ENCODE measurements at places on chromosomes 11 and 22.

DNA sequence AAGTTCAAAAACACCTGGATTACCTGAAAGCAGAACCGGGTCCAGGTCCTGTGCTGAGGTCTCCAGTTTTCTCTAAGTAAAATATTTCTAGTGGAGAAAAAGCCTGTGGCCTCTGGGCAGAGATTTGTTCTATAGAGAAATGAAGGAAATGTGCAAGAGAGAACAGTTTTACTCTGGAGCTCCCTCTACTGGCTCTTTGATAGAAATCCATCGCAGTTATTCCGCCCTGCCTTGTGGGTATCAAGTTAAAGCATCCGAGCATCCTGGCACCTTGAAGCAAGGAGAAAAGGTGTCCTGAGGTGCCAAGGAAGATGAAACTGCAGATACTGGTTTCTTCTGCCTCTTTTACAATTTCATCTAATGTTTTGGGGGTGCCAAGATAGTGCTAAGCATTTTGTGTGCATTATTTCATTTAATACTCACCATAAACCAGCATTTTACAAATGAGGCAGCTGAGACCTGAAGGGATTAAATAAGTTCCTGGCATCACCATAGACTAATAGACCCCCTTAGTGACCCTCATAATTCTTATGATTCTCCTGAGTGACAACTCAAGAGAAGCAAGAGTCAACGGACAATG lies 113.1 kb upstream of the HSD17B12 start:
- H3K4me1 ChIP-seq = no peaks in the 10 kb centered on the region
- H3K27ac ChIP-seq = no peak overlapping the region
- H3K4me3 ChIP-seq = no peak overlapping the region
- peaks cover 40% of the 10 kb centered on the region for H3K27me3 ChIP-seq
- DNase-seq = no peak
- no peaks in the 10 kb centered on the region for H3K36me3 ChIP-seq

DNA sequence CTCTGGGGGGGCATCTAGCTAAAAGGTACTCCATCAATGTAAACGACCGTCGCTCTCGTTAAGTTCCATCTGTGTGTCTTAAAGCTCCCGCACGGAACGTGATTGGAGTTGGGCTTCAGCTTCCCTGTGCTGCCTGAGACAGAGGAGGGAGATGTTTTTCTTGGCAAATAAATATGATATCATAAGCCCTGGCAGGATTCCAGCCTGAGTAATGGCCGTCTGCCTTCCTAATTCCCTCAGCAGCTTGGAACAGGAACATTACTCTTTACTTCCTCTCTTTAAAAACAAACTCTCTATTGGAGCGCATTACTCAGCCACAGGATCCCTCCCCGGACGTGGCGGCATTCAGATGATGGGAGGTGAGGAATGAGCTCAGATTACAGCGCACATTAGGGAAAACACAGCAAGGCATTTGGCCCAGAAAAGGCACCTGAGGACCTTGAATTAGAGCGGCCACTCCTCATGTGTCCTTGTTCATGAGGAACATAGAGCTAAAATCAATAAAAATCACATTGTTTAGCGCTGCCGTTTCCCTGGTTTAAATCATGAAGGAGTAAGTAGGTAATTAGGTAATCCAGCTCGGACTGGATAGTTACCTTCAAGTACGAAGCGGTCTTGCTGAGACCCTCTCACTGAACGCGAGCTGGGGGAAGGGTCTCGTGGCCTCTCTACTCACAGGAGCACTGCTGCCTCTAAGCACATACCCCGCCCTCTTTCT lies 230.4 kb downstream of the ST3GAL4 start:
- no peaks in the 10 kb centered on the region for H3K27me3 ChIP-seq
- DNase-seq = no peak
- no peaks in the 10 kb centered on the region for H3K36me3 ChIP-seq
- H3K27ac ChIP-seq = no peak overlapping the region
- H3K4me1 ChIP-seq = no peaks in the 10 kb centered on the region

DNA sequence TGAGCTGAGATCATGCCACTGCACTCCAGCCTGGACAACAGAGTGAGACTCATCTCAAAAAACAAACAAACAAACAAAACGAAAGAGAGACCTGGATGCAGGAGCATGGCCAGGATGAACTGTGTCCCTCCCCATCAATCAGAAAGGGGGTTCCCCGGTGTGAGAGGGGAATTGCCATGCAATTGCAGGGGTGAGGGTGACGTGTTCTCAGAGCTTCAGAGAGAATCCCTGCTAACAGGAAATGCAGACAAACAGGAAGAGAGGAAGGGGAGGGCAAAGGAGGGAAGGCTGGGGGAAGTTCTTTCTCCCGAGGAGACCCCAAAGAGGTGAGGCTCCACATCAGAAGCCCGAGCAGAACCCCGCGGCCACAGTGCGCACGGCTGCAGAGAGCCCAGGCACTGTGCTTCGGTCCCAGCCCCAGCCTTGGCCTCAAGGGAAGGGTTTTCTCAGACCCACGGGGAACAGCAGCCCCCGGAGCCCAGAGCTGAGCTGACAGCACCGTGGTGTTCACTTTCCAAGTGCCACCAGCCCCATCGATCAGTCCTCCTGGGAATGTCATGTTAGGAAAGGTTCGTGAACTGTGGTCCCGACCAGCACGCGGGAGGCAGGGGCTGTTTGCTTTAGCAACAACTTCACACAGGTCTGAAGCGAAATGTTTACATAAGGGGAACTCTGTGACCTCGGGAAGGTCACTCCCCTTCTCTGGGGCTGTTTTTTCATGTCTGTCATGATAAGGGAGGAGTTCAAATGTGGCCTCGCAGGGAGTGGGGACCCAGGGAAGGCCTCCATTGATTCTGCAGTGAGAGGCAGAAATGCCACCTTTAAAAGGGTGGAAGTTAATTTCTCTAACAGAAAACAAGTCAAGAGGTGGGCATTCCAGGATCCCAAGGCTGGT lies 108.0 kb upstream of the ANO1 start:
- H3K4me3 ChIP-seq = peak overlapping the region; percentile 70
- peaks cover 19% of the 10 kb centered on the region for H3K4me1 ChIP-seq
- H3K27ac ChIP-seq = peak overlapping the region; percentile 57
- no peaks in the 10 kb centered on the region for H3K27me3 ChIP-seq

GRCh38 chr11:74283580-74284180 lies 27.8 kb downstream of the P4HA3 start:
- no peak overlapping the region for H3K4me3 ChIP-seq
- H3K36me3 ChIP-seq = no peaks in the 10 kb centered on the region
- peaks cover 5% of the 10 kb centered on the region for H3K4me1 ChIP-seq
- peaks cover 18% of the 10 kb centered on the region for H3K27me3 ChIP-seq
- no peak overlapping the region for H3K27ac ChIP-seq

DNA sequence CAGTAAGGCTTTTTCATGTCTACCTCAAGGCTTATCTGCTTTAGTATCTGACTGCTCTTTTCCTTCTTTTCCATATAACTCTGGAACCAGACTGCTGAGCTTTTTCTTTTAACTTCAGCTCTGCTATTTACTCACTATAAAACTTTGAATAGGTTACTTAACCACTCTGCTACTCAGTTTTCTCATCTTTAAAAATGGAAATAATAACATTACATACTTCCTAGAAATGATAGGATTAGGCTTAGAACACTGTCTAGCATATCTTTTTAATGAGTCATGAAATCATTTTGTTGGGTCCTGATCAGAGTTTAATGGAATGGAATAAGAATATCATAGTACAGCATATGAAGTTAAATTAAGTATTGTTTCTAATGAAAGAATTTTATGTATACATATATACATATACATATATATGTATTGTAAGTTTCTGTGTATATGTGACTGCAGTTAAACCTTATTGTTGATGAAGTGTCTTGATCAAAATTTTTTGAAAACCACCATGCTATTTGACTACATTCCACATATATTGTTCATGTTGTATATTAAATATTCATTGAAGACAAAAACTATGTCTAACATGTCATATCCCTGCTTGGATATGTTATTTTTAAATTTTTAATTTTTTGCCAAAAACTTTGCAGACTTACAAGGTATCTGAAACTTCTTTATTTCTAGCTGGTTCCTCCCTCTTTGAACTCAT lies 120.2 kb downstream of the METTL15 start:
- no peak for DNase-seq
- H3K27ac ChIP-seq = no peak overlapping the region
- H3K4me1 ChIP-seq = peaks cover 5% of the 10 kb centered on the region
- H3K27me3 ChIP-seq = no peaks in the 10 kb centered on the region

DNA sequence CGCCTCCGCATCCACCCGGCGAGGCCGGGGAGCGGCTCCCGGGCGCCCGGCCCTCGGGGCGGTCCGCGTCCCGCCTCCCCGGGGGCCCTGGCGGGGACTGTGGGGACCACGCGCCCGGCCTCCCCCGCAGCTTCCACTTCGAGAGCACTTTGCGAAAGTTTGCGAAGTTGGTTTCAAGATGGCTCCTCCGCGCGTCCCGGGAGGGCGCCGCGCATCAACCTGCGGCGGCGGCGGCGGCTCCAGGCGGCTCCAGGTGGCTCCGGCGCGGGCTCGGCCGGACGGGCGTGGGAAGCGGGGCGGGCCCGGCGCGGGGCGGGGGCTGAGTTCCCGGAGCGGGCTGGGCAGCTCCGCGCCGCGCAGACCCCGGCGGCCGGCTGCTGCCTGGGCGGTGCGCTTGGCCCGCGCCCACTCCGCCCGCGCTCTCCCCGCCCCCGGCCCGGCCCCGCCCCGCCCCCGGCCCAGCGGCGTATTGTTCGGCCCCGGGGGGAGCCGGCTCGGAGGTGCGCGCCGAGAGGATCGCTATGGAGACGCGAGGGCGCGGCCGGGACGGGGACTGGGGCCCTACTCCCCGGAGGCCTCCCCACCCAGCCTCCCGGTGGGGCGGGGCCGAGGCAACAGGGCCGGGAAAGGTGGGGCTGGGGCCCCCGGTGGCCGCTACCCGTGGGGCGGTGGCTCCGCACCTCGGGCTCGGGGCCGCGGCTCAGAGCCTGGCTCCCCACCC lies at the start of gene CELSR1:
Gene CELSR1 (minus strand): TSS at position 396 of the 721 bp plus-strand sequence. CDS start 450 bp downstream, outside the sequence.
- H3K27ac ChIP-seq = peak within 1 kb of the TSS; percentile 88
- H3K4me1 ChIP-seq = peaks cover 11% of the 10 kb centered on the region
- H3K4me3 ChIP-seq = peak within 1 kb of the TSS; percentile 64
- peaks cover 65% of the 10 kb centered on the region for H3K27me3 ChIP-seq

DNA sequence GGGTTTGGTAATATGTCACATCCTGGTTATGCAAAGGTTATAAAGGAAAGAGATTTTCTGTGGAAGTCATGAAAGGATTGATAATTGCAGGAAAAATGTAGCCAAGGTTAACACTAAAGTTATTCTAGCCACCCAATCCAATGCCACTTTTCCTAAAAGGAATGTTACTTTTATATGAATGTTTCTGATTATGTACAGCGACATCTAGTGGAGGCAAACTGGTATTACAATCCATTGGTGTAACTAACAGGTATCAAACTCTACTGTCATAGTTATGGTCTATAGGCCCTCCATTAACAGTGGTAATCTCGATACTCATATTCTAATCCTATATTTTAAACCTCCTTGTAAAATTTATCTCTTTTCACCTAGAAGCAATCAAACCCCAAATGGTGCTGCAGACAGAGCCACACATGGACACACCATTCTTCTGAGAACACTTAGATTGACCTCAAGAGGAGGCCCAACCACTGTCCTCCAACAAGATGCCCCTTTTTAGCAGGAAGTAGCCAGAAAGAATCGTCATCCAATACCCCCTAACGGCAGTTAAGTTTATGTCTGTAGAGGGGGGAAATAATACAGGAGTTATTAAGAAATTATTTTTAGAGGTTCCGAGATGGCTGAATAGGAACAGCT lies 74.9 kb upstream of the RAG2 start:
- DNase-seq = no peak
- no peak overlapping the region for H3K4me3 ChIP-seq
- peaks cover 4% of the 10 kb centered on the region for H3K27me3 ChIP-seq
- no peaks in the 10 kb centered on the region for H3K4me1 ChIP-seq
- H3K36me3 ChIP-seq = no peaks in the 10 kb centered on the region

DNA sequence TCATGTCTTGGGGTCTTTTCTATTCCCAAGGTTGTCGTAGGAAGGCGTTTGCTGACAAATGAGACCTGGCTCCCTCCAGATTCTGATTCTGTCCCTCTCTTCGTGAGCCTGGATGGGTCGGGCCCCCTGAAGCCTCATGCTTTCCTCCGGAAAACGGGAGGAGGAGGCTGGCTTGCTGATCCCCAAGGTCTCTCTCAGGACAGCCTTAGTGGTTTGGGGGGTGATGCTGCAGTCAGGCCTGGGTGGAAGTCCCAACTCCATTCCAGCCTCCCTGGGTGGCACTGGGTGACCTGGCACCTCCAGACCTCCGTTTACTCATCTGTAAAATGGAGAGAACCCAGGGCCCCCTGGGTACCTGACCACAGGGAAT lies 23.4 kb upstream of the SMIM38 start:
- no peak for DNase-seq
- H3K36me3 ChIP-seq = peaks cover 39% of the 10 kb centered on the region
- peaks cover 13% of the 10 kb centered on the region for H3K4me1 ChIP-seq
- H3K27me3 ChIP-seq = peaks cover 3% of the 10 kb centered on the region

DNA sequence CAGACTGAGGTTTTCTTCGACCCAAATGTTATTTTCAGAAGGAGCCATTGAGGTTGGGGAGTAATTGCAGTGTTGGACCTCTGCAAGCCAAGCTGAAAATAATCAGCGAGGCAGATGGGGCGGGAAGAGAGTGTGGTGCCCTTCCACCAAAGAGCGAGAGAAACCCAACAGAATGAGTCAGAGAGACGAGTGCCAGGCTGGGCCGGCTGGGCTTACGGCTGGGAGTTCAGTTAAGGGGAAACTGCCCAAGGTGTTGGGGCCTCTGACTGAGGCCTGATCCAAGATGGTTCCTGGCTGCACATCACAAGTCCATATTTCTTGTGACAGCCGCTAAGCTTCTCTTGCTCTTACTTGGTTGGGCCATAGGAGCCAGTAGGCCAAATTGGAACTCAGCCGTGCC lies 30.4 kb upstream of the CREB3L1 start:
- no peak overlapping the region for H3K4me3 ChIP-seq
- H3K36me3 ChIP-seq = no peaks in the 10 kb centered on the region
- H3K27me3 ChIP-seq = peaks cover 20% of the 10 kb centered on the region
- DNase-seq = no peak
- no peak overlapping the region for H3K27ac ChIP-seq
- H3K4me1 ChIP-seq = peaks cover 11% of the 10 kb centered on the region

- no peak overlapping the region for H3K27ac ChIP-seq
- no peak overlapping the region for H3K4me3 ChIP-seq
- DNase-seq = no peak
- H3K4me1 ChIP-seq = no peaks in the 10 kb centered on the region
These were observed 32.7 kb upstream of the MICAL2 start for GRCh38 chr11:12077535-12078280.

- no peak for DNase-seq
- no peaks in the 10 kb centered on the region for H3K27me3 ChIP-seq
- no peak overlapping the region for H3K4me3 ChIP-seq
- no peak overlapping the region for H3K27ac ChIP-seq
- H3K4me1 ChIP-seq = no peaks in the 10 kb centered on the region
These were observed 537.9 kb upstream of the FAT3 start for GRCh38 chr11:91686700-91687099.

GRCh38 chr11:1267441-1268100 lies 41.9 kb downstream of the TOLLIP start:
- peaks cover 8% of the 10 kb centered on the region for H3K4me1 ChIP-seq
- H3K36me3 ChIP-seq = peaks cover 33% of the 10 kb centered on the region
- no peaks in the 10 kb centered on the region for H3K27me3 ChIP-seq
- H3K4me3 ChIP-seq = no peak overlapping the region
- H3K27ac ChIP-seq = no peak overlapping the region

GRCh38 chr22:27689664-27690063 lies 111.9 kb downstream of the MN1 start:
- H3K4me3 ChIP-seq = no peak overlapping the region
- no peaks in the 10 kb centered on the region for H3K36me3 ChIP-seq
- DNase-seq = no peak
- H3K4me1 ChIP-seq = no peaks in the 10 kb centered on the region
- H3K27me3 ChIP-seq = no peaks in the 10 kb centered on the region
- no peak overlapping the region for H3K27ac ChIP-seq

Measured in stimulated activated naive B cell treated with anti-CD40 and anti-IgM and Interleukin-4, amounts not matched to agents 10 μg/mL and 1 μg/mL and 100 μg/mL, for 72 hours (primary cell).